ENCODE measurements at places on chromosomes 7 and 10.

DNA sequence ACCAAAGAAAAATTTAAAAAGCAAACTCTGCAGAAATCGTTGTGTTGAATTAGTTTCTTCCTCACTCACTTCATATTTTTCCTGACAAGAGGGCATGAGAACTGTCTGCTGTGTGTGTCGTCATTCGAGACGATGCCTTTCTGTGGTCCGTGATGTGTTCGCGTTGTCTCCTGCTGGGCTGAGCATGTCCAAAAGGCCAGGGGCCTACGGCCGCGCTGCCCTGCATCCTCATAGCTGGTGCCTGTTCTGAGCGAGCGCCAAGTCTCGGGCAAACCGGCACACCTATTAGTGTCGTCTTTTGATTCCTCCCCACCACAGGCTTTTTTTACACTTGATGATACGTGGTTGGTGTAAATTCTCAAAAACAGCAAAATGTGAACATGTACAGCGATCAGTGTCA lies 27.4 kb downstream of the WDR37 start:
- no peak for DNase-seq

GRCh38 chr7:74092964-74093471 lies 9.4 kb downstream of the LIMK1 start:
- DNase-seq: peak; percentile 27

GRCh38 chr10:3701491-3701890 lies 83.5 kb downstream of the KLF6 start:
- DNase-seq: no peak

DNA sequence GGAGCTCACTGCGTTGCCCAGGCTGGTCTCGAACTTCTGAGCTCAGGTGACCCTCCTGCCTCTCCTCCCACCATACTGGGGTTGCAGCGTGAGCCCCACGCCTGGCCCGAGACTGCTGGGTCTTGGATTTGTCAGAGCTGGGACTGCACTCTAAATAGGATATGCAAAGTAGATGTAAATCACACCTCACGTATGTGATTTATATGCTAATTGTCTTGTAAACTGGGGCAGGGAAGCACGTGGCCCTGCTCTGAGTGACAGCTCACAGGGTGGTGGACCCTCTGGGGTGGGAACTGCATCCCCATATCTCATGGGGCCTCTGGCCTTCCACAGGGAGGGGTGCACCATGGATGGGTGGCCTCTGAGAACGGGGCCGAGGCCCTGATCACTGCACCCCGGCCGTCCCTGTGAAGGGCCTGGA lies 34.1 kb downstream of the GET4 start:
- no peak for DNase-seq

- DNase-seq: no peak
These were observed 1.1 kb downstream of the TMEM196 start for GRCh38 chr7:19772306-19772705.

DNA sequence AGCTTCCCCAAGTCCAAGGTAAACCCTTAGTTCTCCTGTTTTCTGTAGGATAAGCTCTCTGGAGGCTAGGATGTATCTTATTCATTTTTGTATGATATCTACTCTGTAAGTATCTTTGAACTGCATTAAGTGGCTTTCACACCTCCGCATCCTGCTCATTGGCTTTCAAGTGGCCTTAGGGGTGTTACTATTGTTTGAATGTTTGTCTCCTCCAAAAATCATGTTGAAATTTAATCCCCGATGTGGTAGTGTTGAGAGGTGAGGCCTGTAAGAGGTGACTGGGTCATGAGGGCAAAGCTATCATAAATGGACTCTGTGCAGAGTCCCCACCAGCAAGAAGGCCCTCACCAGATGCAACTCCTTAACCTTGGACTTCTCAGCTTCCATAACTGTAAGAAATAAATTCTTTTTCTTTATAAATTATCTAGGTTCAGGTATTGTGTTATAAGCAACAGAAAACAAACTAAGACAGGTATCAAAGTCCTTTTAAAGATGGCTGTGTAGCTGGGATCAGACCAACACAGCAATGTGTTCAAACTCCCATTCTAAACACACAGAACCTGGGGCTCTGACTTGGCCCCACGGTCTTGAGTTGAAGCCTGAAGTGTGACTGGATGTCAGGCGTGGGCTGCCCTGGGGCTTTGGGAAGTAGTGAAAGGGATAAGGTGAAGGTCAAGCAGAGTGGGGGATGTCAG lies 25.9 kb downstream of the TBXAS1 start:
- no peak for DNase-seq

DNA sequence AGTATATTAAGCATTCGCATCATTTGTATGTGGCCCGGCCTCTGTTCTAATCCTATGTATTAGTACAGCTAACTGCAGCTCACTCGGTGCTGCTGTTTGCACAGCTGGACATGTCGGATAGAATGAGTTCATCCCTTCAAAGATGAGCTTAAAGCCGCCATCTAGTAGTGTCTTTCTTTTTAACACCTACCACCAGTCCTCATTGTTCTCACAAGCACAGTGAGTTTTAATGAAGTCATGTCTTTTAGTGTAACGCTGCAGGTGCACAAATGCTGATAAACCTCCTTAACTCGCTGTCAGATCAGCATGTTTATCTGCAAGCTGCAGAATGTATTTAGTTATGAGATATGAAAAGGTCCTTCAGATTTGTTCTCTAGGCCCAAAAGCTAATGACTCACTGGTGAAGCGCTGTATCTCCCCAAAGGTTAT lies 247.5 kb downstream of the MTERF1 start:
- no peak for DNase-seq

DNA sequence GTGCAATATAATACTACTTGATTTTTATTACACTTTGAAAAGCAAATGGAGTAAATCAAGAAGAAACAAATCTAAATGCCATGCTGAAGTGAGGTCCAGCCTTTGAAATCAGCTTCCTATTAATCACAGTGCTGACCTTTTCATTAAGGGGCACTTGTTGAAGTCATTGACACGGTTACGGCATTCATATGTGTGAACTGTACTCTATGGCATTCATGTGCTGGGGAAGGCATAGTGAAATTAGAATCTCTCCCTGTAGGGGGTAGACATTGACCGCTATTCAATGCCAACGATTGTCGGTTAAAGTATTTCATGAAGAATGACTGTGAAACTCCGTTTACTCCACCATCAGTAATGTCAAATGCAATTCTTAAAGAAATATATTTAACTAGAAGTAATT lies 296.1 kb upstream of the SEMA3A start:
- no peak for DNase-seq

DNA sequence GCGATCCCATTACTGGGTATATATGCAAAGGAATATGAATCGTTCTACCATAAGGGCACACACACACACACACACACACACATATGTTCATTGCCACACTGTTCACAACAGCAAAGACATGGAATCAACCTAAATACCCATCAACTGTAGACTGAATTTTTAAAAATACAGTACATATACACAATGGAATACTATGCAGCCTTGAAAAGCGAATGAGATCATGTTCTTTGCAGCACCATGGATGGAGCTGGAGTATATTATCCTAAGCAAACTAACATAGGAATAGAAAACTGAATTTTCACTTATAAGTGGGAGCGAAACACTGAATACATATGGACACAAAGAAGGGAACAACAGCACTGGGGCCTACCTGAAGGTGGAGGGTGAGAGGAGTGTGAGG lies 72.5 kb downstream of the MARCHF5 start:
- DNase-seq: no peak

DNA sequence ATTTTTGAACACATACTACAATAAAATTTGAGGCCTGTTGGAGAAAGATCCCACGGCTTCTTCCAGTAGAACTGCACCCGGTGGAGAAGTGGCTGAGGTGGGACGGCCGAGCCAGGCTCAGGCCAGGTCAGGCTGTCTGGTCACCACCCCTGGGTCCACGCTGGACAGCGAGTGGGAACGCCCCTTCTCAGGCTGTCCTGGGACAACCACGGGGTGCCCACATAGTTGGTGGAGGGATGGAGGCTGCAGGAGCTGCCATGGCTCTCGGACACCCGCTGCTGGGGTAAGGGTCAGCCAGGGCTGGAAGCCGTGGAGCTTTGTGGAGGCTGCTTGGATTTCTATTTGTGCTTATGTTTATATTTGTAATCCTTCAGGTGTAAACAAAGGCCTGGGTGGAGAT lies 206.5 kb downstream of the DNAJB6 start:
- no peak for DNase-seq

DNA sequence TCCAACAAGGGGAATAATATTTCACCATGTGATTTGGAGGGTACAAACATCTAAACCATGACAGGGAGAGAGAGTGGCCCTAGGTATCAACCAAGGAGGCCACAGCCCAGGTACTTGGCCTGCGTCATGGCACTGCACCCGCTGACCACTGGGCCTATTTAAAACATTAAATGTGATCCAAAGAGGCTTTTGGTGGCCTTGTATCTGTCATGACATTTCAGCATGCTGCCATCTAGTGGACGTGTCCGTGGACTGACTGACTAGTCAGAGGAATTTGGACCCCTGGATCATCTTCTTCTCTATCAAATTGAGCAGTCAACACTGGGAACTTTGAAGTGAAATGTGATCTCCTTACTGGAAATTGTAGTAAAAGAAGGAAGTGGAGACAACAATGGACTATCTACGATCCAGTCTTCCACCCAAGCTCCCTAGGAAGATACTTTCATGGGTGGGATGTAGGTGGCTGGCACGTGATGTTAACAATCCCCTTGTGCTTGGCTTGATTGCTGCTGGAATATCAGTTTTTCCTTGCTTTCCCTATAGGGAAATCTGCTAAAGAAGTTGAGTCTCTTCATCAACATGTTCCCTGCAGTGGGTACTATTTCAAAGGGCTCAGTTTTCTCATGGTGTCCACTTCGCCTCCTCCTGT lies 24.6 kb upstream of the ITGA8 start:
- no peak for DNase-seq

GRCh38 chr7:74173074-74173473 lies 1.1 kb upstream of the EIF4H start:
- DNase-seq: no peak

GRCh38 chr10:73529089-73529832 lies 33.4 kb upstream of the PPP3CB start:
- peak; percentile 82 for DNase-seq

DNA sequence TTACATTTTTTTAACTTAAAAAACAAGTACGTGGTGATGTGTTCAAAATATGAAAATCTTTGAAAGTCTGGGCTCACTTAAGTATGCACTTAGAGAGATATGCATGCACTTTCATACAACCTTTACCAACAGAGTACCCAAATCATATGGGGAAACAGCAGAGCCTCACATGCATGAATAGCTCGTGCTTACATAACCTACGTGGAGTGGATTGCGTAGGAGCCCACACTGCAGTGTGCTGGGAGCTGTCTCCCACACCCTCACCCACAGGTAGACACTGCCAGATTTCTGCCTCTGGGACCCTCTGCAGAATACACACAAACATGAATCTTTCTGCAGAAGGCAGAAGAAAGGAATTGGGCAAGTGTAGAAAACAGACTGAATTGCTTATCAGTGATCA lies 581 bp downstream of the CLCN1 start:
- DNase-seq: no peak

DNA sequence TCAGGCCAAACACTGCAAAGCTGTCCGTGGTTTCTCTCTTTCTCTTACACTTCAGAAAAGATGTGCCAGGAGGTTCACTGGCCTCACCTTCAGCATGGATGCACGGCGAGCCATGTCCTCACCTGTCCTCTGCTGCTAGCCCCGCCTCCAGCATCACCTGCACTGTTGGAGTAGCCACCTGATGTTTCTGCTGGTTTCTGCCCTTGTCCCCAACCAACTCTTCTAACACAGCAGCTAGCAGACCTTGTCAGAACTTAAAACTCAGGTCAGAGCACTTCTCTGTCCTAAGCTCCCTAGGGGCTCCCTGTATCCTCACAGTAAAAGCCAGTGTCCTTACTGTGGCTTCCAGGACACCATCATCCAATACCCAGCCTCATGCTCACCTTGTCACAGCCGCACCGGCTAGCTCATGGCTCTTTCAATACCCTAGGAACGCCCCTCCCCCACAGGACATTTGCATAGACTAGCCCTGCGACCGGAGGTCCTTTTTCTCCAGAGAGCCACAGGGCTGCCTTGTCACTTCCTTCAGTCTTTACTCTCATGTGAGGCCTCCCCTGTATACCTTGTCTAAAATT lies 15.2 kb downstream of the PALD1 start:
- no peak for DNase-seq

DNA sequence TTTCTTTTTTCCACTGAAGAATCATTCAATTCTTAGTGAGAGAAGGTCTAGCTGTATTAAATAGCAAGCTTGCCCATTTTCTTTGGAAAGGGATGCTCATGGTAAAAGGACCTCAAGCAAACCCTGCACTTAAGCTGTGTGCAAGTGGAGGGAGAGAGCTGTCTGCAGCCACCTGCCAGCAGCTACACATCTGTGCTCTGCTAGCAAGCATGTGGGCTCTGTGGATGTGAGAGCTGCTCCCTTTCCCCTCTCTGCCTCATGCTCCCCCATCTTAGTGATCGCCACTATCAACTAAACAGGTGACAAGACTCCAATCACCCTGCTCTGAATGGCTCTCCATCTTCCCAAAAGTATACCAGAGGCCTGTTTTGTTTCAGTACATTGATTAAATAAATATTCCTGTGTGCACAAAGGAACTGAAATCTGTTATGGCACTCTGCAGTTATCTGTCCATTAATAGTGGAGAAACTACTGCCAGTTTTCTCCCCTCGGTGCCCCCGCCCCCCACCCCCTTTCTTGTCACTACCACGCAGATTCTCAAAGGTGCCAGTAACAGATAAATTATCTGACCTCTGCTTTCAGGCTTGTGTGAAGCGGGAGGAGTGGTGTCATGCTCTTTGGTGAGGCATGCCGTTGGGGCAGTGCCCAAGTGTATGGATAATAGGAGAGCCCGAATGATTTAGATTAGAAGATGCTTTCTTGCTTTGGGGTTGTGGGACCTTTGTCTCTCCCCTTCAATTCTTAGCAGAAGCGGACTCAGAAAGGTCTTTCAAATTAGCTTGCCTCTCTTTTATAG lies 26.4 kb downstream of the AUTS2 start:
- no peak for DNase-seq

- no peak for DNase-seq
These were observed 89.3 kb downstream of the VOPP1 start for GRCh38 chr7:55483046-55483445.

GRCh38 chr7:17159500-17160037 lies 138.9 kb upstream of the AHR start:
- no peak for DNase-seq

DNA sequence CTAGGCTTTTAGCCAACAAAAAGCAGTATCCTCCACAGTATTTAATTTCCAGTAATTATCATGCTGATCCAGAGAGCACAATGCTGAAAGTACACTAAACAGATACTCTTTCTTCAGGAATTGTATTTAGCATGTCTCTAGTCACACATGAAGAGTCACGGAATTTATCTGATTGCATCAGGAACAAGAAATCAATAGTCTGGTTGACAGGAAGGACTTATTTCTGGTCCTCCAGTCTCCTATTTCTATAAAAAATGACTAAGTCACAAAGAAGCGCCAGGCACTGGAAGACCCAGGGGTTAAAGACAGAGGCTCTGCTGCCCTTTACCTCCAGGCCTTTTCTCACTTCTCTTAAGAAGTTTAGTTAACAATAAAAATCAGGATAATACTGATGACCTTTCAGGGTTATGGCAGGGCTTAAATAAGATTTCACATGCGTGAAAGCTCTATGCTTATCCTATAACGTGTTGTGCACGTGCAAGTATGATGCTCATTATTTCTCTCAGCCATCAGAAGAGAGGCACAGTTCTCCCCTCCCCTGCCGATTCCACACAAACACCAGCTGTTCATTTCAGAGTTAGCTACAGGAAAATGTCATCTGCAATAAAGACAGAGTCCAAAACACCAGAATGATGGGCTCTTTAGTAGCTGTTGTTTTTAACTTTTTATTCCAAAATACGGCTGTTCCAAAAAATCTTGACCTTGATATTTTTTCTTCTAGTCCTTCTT lies 36.9 kb downstream of the SLC26A4 start:
- DNase-seq: no peak

- no peak for DNase-seq
These were observed 69.8 kb downstream of the MAP3K8 start for GRCh38 chr10:30503700-30504266.

GRCh38 chr10:99964791-99965190 lies 45.0 kb downstream of the DNMBP start:
- DNase-seq: no peak

All from CD4-positive, alpha-beta T cell treated with Interferon alpha-2 for 1 hour (primary cell).